Renal pelvis (tissue), 12 donors: ENCODE measurements at places on chromosomes 11 and 22.

GRCh38 chr11:87465716-87466115, 428.0 kb downstream of the TMEM135 start:
- no peak for DNase-seq

DNA sequence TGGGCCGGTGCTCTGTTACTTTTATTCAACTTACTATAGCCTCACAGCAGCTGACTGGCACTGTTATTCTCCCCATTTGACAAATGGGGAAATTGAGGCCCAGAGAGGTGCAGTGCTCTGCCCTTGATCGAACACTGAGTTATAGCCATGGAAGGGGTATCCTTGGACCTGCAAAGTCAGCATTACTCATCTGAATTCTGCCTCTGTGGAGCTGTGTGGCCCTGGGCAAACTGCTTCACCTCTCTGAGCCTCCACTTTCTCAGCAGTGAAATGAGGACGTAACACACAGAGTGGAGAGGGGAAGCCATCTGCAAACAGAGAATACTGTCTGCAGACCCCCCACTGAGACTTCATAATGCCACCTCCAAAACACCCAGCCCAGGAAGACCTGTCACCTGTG, 25.3 kb downstream of the TPST2 start:
- no peak for DNase-seq

- DNase-seq: no peak
Observed at GRCh38 chr11:94046796-94047195, 25.6 kb downstream of the HEPHL1 start.

GRCh38 chr11:2413742-2414579, 13.4 kb downstream of the TSSC4 start:
- no peak for DNase-seq
